Astrocyte of the cerebellum (primary cell): ENCODE measurements at places on chromosomes 7 and 10.

GRCh38 chr10:6006991-6007390 is 29.6 kb upstream of the IL15RA start:
- no peak for DNase-seq

GRCh38 chr7:17038160-17038782 is 156.5 kb upstream of the AGR3 start:
- no peak for DNase-seq

- DNase-seq: no peak
Observed at GRCh38 chr10:101778781-101779543, 3.0 kb upstream of the FGF8 start.

GRCh38 chr10:133355266-133355665 is 2.6 kb downstream of the FUOM start:
- no peak for DNase-seq

DNA sequence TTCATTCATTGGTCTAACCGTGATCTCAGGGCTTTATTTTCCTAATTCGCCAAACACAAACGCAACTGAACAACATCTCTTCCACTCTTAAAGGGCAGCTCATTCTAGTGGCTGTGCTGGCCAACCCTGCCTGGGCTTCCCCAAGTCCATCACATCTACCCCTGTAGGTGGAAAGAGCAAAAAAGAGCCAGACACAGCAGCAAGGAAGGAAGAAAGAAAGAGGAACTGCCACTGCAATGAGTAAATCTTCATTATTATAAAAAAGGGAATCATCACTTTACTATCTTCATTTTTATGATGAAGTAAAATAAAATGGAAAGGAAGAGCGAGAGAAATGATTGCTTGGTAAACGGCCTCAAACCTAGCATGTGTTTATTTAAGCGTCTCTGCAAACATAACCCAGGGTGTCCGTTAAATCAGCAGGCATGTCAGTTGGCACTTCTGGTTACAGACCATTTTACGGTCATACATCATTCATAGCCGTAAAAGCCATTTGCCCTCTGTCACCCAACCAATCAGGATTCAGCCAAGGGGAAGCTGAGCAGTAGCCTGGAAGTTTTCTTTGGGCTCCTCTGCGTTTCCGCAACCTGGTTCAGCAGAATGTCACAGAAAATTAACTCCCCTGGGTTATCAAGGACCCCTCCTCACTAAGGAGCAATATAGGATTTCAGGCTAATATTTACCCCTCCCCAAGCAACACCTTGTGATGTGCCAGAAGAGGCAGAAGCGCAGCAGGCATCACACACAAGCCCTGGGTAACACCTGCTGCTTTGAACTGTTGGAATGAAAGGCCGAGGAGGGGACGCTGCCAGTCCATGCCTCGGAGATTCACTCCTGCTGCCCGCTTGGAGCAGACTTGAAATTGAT is 234.0 kb downstream of the SNX10 start:
- no peak for DNase-seq

GRCh38 chr10:97960269-97961056 is 70.0 kb downstream of the CRTAC1 start:
- no peak for DNase-seq

GRCh38 chr10:72308320-72308987 is 34.7 kb downstream of the DDIT4 start:
- DNase-seq: no peak

- DNase-seq: no peak
Observed at GRCh38 chr7:26185131-26185843, 15.3 kb downstream of the HNRNPA2B1 start.

GRCh38 chr7:99557940-99558305 is 519 bp upstream of the ZNF655 start:
- DNase-seq: no peak

DNA sequence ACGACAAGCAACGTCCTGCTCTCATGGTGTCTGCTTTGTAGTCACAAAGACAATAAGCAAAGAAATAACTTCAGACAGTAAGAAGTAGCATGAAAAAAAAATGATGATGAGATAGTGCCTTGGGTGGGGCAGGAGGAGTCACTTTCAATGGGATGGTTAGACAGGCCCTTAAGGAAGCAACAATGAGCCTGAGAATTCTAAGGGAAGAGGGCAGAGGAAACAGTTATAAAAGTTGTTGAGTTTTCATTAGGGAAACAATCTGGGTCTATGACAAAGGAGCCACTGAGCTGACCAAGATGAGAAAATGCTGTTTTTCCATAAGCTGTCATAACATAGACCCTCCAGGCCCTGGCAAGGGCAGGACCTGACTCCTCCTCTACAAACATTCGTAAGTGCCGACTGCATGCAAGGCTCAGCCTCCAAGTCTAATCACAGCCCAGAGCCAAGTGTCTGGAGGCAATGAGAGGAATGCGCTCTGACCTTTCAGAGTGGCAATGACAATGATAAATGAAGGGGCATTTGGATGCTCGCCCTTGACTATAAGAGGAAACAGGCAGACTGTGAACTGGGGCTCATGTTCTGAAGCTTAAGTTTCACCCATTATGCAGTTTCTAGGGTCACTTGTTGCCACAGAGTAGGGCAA is 43.7 kb downstream of the PPP1R3C start:
- DNase-seq: no peak

DNA sequence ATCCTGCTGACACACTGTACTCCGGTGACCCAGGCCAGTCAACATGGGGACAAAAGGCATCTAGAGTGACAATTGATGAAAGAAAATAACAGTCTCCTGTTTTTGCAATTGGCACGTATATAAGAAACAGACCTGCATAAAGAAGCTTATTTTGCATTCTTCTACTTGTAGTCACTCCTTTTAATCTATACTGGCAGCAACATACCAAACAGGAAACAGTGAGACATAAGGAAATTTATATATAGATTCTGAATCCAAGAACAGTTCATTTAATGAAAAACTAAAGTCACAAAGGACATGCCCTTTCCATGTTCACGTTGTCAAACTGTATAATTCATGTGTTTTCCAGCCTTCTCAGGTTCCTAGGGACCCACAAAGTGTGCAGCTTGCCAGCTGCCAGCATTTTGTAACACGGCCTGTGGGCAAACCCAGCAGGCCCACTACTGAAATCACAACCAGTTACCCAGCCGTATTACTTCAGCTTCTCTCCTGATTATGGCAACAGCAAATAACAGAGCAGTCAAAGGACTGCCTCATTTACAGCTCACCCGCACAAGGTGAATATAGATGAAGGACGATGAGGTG is 72.3 kb downstream of the AMPH start:
- DNase-seq: no peak

- DNase-seq: no peak
Observed at GRCh38 chr7:140209866-140210609, 33.3 kb upstream of the KDM7A start.

- no peak for DNase-seq
Observed at GRCh38 chr10:49144058-49144720, 10.4 kb upstream of the FAM170B start.

GRCh38 chr7:1123715-1124114 is 35.8 kb downstream of the GPER1 start:
- DNase-seq: peak; percentile 66

DNA sequence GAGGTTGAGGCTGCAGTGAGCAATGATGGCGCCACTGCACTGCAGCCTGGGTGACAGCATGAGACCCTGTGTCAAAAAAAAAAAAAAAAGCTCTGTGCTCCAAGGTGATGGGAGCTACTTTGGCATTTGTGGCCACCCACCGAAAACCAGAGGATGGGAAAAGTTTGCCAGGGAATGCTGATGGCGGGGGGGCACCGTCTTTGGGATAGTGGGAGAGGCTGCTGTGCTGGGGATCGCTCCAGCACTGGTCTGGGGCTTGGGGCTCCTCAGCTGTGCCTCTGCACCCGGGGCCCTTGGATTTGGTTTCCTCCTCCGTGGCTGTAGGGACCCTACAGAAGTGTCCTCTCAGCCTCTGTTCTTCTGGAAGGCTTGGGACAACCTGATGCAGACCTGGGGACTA is 11.7 kb upstream of the RAMP3 start:
- no peak for DNase-seq

DNA sequence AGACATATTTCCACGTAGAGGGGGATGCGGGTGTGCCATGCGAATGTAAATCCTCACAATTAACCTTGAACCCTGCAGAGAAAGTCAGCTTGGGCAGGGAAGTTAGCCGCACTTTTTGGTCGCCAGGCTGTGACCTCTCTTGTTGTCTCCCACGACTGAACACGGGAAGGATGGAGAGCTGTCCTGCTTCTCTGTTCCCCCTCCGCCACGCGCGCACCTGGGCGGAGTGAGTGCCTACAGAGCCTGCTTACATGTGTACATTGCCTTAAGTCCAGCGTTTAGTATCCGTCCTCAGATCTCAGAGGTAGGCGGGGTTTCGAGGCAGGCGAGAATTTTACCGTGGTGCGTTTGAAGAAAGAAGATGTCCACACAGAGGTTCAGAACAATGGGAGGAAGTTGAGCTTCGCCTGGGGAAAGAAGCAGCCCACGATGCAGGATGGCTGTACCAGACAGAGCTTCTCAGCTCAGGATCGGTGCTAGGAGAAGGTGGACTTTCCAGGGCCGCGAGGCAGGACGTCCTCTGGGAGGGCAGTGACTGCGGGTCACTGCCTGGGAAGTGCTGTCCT is 482 bp upstream of the ERCC6 start:
- no peak for DNase-seq

DNA sequence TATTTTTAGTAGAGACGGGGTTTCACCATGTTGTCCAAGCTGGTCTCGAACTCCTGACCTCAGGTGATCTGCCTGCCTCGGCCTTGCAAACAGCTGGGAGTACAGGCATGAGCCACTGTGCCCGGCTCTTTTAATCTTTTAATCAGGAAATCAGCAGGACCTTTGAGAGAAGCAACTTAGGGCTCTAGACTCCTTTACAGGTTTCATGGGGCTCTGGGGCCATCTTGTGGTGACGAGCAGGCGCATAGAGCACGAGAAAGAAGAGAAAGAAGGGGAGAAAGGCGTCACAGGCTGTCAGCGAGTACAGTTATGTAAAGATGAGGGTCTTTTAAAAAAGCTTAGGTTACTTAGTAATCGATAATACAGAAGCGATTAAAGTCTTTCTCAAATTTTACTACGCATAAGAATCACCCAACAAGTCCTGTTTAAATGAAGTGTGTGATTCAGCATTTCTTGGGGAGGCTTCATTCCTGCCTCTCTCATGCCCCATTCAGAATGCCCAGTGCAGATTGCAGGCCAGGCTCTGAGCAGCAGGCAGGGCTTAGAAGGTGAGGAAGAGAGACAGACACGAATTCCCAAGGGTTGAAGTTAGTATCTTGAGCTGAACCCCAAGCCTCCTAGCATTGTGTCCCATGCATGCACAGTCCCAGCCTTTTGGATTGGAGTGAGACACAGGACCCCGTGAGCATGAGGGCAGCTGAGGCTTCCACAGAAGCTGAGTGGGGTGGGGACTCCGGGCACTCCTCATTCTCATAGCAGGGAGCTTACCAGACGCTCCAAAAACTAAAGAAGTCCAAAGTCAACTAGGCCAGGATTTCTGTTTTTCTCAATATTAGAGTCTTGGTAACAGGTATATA is 23.6 kb upstream of the PFKP start:
- peak; percentile 64 for DNase-seq

GRCh38 chr10:124045276-124045675 is 48.1 kb downstream of the CHST15 start:
- DNase-seq: no peak

DNA sequence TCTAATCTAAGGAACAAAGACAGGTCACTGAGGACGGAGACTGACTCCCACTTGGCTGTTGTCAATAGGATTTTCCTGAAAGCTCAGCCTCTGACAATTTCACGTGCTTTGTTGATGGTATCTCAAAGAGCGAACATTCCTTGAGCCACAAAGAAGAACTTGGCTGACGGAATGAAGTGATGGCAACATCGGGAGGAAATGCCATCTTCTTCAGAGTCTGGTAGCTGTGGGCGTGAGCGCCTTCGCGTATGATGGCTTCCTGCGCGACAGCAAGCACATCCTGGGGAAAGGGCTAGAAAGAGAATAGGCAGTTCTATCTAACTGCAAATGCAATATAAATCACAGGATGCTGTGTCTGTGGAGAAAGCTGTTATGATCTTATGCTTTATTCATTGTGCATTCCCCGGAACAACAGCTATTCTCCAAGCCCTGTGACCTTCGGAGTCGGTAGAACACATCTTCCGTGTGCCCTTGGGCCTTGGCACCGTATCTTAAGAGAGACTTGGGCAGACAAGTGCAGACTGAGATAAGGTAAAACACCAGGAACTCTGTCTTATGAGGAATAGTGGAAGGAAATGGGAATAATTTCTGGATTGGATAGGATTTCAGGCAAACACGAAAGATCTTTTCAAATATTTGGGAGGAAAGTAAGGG is 19.6 kb upstream of the GTPBP4 start:
- DNase-seq: no peak

GRCh38 chr7:45421806-45422205 is 152.4 kb upstream of the ADCY1 start:
- no peak for DNase-seq

DNA sequence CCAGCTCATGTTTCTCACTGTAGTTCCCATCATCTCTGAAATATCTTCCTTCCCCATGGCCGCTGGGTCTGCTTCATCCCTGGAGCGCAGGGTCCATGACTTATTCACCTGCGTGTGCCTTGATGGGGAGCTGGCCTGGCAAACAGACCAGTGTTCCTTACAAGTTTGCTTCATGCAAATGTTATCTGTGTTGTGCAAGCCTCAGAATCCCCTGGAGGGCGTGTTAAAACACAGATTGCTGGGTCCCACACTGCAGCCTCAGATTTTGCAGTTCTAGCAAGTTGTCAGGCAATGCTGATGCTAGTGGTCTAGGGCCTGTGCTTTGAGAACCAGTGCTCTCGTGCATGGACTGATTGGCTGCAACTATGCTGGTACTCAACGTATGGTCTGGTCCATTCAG is 7.2 kb upstream of the DMBT1 start:
- no peak for DNase-seq

GRCh38 chr10:33365301-33365700 is 30.8 kb upstream of the NRP1 start:
- no peak for DNase-seq

GRCh38 chr10:114279289-114279688 is 40.2 kb downstream of the VWA2 start:
- no peak for DNase-seq

GRCh38 chr7:139680676-139681462 is 96.9 kb downstream of the HIPK2 start:
- DNase-seq: peak; percentile 80

GRCh38 chr10:120988751-120989150 is 137.6 kb downstream of the WDR11 start:
- no peak for DNase-seq
